ENCODE measurements at places on chromosomes 7 and 10. TPM values are rescaled to one million over a fixed set of nuclear protein-coding genes. Genes with fewer than 3 reads are reported as not detected.

- no peak for DNase-seq
Measured at GRCh38 chr7:3879355-3880075, 578.5 kb downstream of the SDK1 start.

GRCh38 chr10:132001238-132001972 is 19.7 kb upstream of the BNIP3 start:
- no peak for DNase-seq

- DNase-seq = peak; percentile 16
Measured at GRCh38 chr10:102227050-102227449, 951 bp downstream of the ELOVL3 start.

- DNase-seq = no peak
Measured at GRCh38 chr7:46695051-46695708, 774.1 kb upstream of the IGFBP3 start.

The BMPR1A gene
- 1.5 TPM for polyA plus RNA-seq

DNA sequence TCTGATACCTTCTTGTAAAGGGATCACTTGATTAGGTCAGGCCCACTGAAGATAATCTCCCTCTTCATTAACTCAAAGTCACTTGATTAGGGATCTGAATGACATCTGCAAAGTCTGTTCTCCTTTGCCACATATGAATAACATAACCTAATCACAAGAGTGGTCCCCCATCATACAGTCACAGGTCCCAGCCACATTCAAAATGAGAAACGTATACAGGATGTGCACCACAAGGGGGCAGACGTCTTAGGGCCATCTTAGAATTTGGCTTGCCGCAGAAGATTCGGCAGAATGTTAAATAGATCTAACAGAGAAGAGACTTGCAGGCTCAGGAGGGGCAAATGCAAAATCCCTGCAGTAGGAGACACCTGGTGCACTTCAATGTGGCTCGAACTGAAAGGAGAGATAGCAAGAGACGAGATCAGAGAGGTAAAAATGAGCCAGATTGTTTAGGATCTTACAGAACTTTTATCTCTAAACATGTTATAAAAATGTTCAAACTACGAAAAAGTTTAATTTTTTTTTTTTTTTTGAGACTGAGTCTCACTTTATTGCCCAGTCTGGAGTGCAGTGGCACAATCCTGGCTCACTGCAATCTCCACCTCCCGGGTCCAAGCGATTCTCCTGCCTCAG is 10.4 kb upstream of the SMC3 start:
- DNase-seq = peak; percentile 79

DNA sequence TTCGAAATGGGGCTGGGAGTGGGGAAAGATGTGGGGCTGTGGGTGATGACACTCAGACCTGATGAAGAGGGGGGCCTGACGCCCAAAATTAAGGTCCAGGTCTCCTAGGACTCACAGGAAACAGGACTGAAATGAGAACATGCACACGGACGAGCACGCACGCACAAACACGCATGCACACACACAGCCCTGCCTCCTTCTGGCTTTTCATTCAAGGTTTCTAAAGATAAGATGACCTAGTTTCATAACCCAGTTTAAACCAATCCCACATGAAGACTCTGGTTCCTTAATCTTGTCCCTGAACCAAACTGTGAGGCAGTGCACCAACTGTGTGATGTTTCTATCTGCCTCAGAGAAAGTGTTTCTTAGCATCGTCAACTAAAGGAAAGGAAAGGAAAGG is 162.0 kb downstream of the DGKI start:
- DNase-seq = no peak

DNA sequence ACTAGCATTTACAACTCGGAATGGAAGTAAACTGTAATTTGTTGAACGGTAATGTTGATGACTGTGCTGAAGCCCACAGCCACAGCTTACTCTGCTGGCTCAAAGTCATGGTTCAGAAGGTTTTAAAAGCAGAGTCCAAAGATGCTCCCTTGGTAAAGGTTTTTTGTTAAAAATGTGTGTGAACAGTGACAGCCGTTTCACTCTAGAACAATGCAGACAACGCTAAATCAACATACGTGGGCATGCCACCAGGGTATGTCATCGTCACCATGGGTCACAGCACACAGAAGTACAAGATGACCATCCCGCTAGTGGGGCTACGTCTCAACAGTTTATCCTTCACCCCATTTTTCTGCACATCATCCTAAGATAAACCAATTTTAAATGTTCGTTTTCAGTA is 106.5 kb upstream of the LANCL2 start:
- no peak for DNase-seq

GRCh38 chr10:4576206-4576605 is 249.8 kb upstream of the AKR1E2 start:
- no peak for DNase-seq

The ATRNL1 gene
- polyA plus RNA-seq = 0.36 TPM

The MOGAT3 gene
- not detected for polyA plus RNA-seq

The LBX1 gene
- polyA plus RNA-seq = not detected

DNA sequence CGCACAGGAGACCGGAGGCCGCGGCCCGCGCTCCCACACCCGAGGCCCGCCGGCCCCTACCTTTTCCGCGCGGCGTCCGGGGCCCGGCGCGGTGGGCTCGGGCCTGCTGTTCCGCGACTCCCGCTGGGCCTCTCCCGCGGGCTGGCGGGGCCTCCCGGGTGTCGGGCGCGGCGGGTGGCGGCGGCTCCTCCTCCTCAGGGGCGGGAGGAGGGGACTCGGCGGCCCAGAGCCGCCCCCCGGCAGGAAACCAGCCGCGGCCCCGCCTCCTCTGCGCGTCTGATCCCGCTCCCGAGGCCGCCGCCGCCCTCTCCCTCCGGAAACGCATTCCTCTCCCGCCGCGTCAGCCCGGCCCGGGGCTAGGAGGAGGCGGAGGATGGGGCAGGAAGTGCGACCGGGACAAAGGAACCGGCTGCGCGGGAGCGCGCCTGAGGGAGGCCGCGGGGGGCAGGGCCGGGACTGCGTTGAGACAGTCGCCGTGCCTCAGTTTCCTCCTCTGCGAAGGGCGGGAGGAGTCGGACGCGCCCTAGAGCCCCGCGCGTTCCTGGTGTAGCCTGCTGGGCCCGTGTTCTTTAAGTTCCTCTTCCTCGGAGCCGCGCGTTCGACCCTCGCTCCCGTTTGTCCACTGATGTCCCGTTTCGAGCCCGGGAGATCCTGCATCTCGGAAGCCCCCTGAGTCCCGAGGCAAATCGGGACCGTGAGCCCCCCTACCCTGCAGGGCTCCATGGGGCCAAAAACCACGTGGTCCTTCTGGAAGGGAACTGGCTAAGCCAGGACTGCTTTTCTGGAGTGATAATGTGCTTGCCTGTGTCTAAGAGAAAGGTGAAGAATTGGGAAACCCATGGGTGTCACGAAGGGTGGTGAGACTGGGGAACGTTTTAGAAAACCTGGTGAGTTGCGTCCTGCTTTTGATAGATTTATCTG is at the start of gene ITGB1:
ITGB1 (minus strand) TSS at position 146 of the 921 bp plus-strand sequence. CDS start 22,672 bp downstream, outside the sequence.
- peak; percentile 85 for DNase-seq

The PRPS1L1 gene
- polyA plus RNA-seq = not detected

GRCh38 chr10:69372126-69372980 is 44.4 kb downstream of the TACR2 start:
- DNase-seq = no peak

- no peak for DNase-seq
Measured at GRCh38 chr7:148014541-148014940, 576.0 kb upstream of the C7orf33 start.

DNA sequence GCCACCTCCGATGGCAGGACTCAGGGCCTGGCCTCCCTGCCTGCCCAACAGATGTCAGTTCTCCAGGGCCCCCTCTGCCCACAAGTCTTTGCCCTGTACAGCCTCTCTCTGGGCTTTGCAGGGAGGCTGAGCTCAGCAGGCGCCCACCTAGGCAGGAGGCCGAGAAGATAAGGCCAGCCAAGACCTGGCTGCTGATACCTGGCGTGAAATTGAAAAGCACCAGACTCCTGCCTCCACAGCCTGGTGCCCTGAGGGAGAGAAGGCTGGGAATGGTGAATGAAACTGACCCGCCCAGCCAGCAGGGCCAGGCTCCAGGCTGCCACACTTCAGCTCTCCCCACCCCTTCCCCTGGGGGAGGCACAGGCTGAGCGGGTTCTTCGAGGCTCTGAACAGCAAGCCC is 145.8 kb downstream of the CDH23 start:
- DNase-seq = no peak
